ENCODE measurements at places on chromosomes 7 and 10.

- DNase-seq: peak; percentile 93
Measured at GRCh38 chr7:131011976-131012375, 278.0 kb upstream of the KLF14 start.

DNA sequence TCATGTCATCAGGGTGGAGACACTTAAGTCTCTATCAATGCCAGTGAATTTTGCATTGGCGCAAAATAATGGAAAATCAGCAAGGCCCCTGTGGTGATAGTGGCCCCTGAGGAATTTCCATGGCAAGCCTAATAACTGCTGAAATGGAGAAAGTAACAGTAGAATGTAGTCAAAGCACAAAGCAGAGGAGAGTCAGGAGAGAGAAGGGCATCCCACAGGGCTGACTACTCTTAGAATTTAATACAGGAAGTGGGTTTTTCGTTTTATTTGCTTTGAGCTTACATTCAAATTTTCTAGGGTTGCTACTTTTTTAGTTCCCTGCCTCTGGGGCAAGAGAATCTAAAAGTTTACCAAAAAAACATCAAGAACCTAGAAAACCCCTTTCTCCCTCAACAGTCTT lies 39.0 kb downstream of the BZW2 start:
- DNase-seq: no peak

DNA sequence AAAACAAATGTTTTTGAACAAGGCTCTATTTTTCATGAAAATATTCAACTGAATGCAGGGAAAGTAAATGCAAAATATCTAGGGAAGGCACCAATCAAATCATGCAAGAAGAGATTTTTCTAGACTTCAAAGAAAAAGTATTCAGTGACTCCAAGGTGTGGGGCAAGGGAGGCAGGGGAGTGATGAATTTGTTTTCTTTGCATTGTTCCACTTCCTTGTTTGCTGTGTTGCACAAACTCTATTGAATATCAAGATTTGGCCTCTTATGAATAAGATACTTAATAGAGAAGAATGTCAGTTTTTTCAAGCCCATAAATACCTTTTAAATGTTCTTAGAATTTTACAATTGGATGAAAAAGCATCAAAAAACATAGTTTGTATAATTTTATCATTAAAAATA lies 26.4 kb downstream of the STEAP1 start:
- DNase-seq: no peak

DNA sequence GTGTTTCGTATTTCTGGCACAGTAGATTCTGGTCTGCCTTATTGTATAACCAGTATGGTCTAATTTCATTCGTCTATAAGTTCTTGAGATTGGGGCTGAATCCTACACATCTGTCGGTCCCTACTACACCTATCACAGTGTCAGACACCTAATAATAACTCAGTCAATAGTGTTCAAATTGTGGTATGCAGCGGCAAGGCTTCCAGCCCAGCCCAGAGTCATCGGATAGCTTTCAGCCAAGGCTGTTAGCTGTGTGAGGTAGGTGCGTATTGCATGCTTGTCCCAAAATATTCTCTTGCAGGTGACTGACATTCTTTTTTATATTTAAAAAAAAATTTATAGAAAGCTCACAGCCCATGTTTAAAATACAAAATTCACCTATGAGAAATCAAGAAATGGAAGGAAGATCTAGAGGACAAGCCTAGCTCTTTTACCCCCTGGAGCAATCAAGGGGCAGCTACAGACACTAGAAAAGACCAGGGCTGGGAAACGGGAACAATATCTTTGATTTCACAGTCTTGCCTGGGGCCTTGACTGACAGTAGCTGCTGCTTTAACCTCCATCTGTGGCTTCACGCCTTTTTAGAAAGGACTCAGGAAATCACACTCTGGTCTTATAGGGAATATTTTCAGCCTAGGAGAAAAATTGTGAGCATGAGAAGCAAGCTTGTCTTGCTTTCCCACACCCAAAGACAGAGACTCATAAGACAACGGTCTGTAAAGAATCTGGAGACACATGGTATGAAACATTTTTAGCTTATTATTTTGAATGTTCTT lies 9.5 kb upstream of the ASB4 start:
- DNase-seq: no peak

GRCh38 chr7:18894155-18894554 lies 223.3 kb downstream of the TWIST1 start:
- DNase-seq: no peak

DNA sequence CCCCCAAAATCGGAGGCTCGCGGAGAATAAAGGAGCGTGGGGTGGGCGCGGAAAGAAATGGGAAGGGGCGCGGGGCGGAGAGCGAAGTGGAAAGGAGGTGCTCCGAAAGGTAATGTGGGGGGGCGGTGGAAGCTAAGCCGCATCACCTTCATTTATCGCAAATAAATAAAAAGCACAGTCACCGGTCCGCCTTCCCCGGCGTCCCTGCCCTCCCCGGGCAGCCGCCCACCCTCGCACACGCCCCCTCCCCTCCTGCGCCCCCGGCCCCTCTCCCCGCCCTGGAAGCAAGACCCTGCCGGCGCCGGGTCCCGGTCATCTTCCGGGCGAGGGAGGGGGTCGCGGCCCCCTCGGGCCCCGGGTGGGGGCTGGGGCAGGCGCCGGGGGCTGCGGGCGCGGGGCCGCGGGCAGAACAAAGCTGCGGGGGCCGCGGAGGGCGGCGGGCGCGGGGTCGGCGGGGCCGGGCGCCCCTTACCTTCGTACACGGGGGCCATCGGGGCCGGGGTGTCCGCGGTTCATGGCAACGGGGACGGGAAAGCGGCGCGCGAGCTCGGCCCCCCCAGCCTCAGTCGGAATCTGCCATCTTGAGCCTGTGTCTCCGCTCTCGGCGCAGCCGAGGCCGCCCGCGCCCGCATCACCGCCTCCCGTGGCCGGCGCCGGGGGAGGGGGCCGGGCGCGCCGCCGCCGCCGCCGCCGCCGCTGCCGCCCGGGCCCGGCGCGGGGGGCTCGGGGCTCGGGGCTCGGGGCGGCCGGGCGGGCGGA lies 486 bp downstream of the HIPK2 start:
- DNase-seq: no peak

DNA sequence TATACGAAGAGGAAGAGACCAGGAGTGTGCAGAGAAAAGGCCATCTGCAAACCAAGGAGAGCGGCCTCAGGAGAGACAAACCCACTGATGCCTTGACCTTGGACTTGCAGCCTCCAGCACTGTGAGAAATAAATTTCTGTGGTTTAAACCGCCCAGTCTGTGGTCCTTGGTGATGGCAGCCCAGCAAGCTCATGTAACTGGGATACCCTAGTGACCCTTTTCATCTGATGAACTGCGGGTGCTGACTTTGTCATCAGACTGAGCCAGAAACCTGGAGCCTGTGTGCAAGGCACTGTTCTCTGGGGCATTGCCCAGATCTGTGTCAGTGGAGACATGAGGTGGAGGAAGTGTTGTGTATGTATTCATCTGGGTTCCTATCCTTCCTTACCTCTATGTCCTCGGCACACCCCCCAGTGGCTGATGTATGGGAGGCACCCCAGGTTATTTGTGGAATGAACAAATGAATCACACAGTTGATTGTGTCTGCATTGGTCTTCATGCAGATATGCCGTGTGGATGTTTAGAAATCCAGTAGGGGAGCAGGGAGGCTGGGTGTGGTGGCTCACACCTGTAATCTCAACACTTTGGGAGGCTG lies 64.5 kb upstream of the BTBD16 start:
- peak; percentile 9 for DNase-seq

DNA sequence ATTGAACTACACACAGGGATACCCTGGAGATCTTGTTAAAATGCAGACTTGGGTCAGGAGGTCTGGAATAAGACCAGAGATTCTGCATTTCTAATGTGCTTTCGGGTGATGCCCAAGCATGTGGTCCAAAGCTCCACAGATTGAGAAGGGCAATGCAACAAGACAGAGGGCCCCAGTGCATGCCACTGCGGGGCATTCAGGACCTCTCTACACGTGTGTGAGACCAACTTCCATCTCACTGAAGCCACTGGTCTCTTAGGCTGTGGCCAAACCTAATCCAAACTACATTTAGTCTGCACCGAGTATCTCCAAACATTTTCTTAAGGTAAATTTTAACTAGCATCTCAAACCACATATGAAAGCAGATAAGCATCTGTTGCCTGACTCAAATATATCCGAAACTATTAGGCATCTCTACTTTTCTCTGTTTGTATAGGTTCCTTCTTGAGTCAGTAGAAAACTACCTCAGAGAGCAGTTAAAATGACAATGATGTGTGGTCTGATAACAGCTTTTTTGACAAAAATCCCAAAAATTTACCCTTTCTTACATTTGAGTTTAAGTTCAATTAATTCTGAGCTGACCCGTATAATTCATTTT lies 107.5 kb downstream of the ELMO1 start:
- DNase-seq: no peak

GRCh38 chr10:133208466-133208865 lies 21.6 kb upstream of the UTF1 start:
- no peak for DNase-seq

DNA sequence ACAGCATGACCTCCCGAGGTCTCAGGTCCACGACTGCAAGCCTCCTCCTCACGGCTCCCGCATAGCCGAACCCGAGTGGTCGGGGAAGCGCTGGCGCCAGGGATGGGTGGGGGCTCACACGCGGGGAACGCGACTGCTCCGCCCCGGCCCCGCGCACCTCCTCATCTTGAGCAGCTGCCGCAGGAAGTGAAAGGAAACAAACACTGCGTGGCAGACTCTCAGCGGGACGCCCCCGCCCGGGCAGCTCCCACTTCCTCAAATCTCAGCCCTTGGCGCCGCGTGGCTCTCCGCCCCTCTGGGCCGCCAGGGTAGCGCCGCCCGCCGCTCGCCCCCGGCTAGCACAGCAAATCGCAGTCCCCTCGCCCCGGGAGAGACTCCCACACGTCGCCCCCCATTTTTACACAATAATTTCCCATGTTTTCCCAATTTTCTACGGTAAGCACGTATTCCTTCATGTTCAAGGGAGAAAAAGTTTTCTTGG lies at the start of gene TMEM243:
Gene TMEM243, minus strand, starts transcription at position 188 of the 481 bp plus-strand sequence. CDS start 229 bp downstream, outside the sequence.
- peak; percentile 76 for DNase-seq

- DNase-seq: peak; percentile 95
Measured at GRCh38 chr7:16657656-16658279, 11.8 kb downstream of the BZW2 start.

DNA sequence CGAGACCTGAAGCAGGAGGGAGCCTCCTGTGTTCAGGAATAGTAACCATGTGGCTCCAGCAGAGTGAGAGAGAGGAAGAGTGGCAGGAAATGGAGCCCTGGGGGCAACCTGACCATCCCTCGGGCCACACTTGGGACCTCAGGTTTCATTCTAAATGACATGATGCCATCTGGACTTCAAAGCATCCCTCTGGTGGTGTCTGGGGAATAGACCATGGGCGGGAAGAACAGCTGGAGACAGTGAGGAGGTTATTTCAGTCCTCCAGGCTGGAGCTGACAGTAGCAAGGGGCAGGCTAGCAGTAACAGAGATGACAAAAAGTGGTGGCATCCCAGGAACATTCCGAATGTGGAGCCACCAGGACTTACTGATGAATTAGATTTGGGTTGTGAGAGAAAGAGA lies 44.8 kb downstream of the AKR1B1 start:
- DNase-seq: no peak

- DNase-seq: no peak
Measured at GRCh38 chr10:19920075-19920726, 104.0 kb downstream of the PLXDC2 start.

DNA sequence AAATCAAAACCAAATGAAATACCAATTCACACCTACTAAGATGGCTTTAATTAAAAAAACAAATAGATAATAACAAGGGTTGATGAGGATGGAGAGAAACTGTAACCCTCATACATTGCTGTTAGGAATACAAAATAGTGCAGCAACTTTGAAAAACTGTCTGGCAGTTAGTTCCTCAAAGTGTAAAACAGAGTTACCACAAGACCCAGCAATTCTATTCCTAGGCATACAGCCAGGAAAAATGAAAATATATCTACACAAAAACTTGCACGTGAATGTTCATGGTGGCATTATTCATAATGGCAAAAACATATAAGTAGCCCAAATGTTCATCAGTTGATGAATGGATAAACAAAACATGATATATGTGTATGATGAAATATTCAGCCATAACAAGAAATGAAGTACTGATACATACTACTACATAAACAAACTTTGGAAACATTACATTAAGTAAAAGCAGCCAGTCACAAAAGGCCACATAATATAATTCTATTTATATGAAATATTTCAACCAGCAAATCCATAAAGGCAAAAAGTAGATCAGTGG lies 83.5 kb downstream of the BRAF start:
- DNase-seq: no peak

GRCh38 chr7:23490357-23491135 lies 20.3 kb upstream of the IGF2BP3 start:
- DNase-seq: peak; percentile 25

GRCh38 chr10:97102441-97102840 lies 83.3 kb downstream of the SLIT1 start:
- DNase-seq: no peak

DNA sequence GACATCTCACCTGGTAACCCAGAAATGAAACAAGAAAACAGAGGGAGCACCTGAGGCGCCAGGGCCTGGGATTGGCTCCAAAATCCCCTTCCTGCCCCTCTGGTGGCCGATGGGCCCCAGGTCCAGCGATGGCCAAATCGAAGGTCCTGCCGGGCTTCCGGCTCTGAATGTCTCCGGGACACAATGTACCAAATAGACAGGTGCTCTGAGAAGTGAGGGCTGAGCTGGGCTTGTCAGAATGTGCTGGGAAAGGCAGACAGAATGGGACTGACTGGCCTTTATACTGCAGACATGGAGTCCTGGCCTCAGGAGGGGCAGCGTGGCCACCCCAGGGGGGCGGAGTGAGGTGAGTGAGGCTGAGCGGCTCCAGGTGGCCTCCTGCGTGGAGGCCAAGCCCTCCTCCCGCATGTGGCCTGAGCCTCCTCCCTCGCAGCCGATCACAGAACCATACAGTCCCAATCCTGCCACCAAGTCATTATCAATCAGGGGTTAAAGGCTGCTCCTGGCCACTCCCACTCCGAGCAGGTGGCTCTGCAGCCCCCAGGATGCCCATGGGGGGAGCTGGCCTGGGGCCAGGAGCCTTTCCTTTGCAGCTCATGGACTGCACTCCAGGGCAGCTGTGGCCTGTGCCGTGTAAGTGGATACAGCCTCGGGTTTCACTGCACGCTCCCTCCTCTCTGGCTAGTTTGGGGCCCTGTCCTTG lies 185.5 kb downstream of the ADARB2 start:
- no peak for DNase-seq

Measured in iris pigment epithelial cell (primary cell).